ENCODE measurements at places on chromosomes 7 and 10.

- no peak for DNase-seq
These were observed 316.6 kb downstream of the KCNMA1 start for GRCh38 chr10:77320971-77321471.

DNA sequence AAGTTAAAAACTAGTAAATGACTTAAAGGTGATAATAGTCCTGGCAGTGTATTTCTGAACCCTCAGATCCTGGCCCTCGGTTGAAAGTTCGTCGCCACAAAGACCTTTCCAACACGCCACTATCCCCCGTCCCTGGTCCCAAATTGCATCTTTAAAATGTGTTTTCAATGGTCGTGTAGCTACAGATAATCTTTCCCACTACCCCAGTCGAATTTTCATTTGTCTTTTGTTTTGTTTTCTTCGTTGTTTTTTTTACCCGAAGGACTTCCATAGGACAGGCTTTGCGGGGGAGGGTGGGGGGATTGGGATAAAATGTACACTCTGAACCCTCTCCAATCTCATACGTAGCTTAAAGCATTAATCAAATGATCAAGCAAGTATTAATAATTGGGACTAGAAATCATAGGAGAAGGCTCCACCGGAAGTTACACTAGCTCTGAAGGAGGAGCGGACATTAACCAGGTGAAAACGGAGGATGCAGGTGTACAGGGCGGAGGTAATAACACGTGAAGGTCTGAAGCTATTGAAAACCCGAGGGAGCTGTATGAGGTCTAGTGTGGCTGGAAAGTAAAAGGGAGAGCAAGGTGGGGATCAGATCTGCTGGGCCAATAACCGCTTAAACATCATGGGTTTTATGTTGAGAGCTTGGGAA, 32.8 kb upstream of the PHF14 start:
- DNase-seq = no peak

DNA sequence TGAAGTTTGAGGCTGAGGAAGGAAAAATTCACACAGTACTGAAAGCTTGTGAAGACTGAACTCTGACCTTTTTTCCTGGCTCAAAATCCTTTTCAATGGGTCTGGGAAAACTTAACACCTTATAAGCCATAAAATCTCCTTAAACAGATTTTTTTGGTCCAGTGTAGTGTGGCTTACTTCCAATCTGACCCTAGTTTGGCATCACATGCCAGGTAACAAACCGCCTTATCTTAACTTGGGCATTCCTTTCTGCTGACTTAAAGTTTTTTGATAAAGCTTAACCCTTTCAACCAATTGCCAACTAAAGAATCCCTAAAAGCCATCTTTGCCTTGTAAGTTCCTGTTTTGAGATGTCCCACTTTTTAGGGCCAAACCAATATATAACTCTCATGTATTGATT, 13.2 kb upstream of the ITPRID1 start:
- no peak for DNase-seq

DNA sequence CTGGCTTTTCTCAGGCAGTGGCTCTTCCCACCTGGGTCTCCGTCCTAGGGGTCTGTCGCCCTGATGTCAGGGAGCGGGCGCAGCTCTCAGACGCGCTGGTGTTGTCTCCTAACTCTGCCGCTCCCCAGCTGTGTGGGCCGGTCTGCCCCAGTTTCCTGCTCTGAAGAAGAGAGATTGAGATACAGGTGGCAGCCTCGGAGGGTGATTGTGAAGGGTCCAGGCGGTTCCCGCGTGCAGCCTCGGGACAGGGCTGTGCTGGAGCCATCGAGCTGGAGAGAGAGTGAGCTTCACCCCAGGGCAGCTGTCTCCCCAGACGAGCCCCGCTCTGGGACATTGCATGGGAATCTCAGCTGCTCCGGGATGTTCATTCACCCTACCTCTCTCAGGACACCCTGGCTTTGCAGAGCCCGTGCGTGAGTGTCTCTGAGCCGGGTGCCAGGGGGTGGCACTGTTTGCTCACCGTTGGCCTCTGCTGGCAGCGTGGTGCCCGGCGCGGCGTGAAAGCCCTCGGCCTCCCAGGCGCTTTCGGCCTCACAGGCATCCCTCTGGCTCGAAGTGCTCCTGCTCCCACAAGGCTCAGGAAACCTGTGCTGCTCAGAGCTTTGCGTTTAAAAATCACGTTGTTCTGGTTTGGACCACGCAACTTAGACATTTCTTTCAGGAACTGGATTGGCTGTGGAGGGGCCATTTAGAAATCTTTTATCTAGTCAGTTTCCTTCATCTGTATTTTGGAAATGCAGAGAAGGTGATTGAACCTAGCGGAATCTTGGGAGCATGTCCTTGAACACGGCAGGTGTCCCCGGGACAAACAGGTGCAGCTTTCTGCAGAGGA, 33.8 kb upstream of the ZFAND2A start:
- DNase-seq = peak; percentile 35

DNA sequence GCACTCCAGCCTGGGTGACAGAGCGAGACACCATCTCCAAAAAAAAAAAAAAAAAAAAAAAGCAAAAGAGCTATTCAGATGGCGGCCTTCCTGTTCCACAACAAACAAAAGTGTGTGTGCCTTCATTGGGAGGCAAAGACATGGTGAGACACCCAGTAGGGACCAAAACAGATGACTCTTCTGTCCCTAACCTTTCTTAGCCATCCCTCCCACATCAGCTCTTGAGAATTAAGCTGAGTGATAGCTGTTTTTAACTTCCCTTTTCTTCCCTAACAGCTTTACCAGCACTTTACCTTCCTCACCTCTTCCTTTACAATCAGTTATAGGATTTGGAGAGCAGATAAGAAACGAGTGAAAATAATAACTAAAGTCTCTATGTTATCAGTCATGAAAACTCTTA, 48.2 kb downstream of the ARMH3 start:
- DNase-seq = no peak

- no peak for DNase-seq
These were observed 94.1 kb downstream of the COL13A1 start for GRCh38 chr10:69895759-69896158.

GRCh38 chr10:101595591-101596433, 7.7 kb downstream of the DPCD start:
- DNase-seq = no peak

Data from Caki2 (cell line).